ENCODE measurements at places on chromosomes 12 and 14. TPM values are rescaled to one million over a fixed set of nuclear protein-coding genes. Genes with fewer than 3 reads are reported as not detected.

- H3K4me1 ChIP-seq, result peaks cover 7% of the 10 kb centered on the region
- H3K27me3 ChIP-seq, result peaks cover 69% of the 10 kb centered on the region
- H3K4me3 ChIP-seq, result no peak overlapping the region
- H3K36me3 ChIP-seq, result no peaks in the 10 kb centered on the region
These were observed 398.2 kb downstream of the DPF3 start for GRCh38 chr14:72495668-72496067.

GRCh38 chr14:31819281-31819680, 257.8 kb upstream of the ARHGAP5 start:
- peaks cover 14% of the 10 kb centered on the region for H3K36me3 ChIP-seq
- H3K27ac ChIP-seq, result no peak overlapping the region
- H3K4me3 ChIP-seq, result no peak overlapping the region
- H3K4me1 ChIP-seq, result peaks cover 9% of the 10 kb centered on the region

DNA sequence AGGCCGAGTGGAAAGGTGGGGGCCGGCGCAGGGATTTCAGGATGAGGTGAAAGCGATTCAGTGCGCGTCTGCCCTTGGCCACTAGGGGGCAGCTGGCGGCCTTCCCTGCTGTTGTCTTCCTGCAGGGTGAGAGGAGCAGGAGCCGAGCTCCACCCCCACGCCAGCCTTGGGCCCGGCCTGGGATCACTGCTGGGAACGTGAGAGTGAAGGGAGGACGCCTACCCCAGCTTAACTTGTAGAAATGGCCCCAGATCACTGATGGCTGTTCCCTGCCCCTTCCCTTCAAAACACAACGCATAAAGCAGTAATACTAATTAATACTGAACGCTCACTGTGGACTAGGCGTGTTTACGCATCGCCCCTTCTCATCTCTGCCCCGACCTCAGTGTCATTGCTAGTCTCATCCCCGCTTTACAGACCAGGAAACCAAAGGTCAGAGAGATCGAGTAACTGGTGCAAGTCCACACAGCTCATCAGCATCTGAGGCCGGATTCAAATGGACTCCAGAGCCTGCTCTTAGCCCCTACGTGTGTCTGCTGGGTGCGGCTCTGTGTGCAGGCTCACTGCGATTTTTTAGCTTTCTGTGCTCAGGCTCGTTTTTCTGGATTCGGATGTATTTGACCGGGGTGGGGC, 24.3 kb downstream of the MVK start:
- H3K36me3 ChIP-seq, result peaks cover 3% of the 10 kb centered on the region
- peaks cover 6% of the 10 kb centered on the region for H3K4me1 ChIP-seq
- DNase-seq, result peak; percentile 94

- H3K4me3 ChIP-seq, result no peak overlapping the region
- no peak overlapping the region for H3K27ac ChIP-seq
- peaks cover 40% of the 10 kb centered on the region for H3K4me1 ChIP-seq
- peaks cover 1% of the 10 kb centered on the region for H3K36me3 ChIP-seq
These were observed 273.9 kb downstream of the ZFP36L1 start for GRCh38 chr14:68518761-68519670.

DNA sequence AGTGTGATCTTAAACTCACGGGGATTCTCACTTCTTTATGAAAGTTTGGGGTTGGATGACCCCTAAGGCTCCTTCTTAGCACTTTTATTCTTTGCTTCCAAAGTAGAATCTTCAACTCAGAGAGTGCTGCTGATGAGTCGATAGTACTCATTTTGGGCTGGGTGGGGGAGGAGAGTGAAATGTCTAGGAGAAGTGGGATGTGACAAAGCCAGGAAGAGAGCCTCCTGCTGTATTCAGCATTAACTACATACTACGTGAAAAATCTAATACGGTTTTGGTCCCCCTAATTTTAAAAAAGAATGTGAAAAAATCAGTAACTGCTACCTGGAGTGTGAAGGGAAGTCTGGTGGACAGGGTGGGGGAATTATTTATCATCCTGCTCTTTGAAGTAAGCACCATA, 148.3 kb downstream of the SAMD4A start:
- H3K4me1 ChIP-seq, result peaks cover 37% of the 10 kb centered on the region
- no peak for DNase-seq
- H3K27me3 ChIP-seq, result no peaks in the 10 kb centered on the region
- H3K36me3 ChIP-seq, result peaks cover 2% of the 10 kb centered on the region
- no peak overlapping the region for H3K27ac ChIP-seq
- H3K4me3 ChIP-seq, result no peak overlapping the region

DNA sequence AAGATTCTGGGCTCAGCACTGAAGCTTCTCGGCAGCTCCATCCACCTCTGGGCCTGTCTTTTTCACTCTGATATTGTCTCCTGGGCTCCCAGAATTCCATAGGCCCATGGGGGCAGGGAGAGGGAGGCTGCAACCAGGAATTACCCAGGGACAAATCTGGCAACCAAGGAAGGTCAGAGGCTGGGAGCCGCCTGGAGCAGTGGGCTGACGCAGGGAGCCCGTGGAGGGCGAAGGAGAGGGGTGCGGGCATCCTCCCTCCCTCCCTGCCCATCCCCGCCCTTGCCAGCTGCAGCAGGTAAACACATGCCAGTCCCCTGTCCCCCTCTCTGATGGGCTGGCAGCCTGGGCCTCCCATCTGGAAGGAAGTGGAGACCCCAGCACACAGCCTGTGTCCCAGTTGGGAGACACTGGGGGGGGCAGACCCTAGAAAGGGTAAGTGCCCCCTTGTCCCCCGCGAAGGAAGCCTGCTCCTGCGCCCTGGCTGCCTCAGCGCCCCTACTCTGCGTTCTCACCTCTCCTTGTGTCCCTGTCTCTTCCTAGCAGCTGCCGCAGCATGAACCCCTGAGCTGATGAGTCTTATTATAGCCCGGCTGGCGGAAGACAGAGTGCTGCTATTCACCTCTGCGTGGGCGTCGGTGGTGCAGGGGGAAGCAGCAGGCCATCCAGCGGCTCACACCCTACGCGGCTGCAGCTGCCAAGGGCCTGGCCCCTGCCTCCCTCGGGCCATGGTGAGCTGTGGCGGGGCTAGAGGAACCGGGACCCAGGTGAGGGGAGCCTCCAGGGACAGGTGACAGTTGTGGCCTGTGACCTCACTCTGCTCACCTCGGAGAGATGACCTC, 6.7 kb downstream of the LRTM2 start:
- peaks cover 5% of the 10 kb centered on the region for H3K4me1 ChIP-seq
- no peak overlapping the region for H3K4me3 ChIP-seq
- no peak overlapping the region for H3K27ac ChIP-seq
- H3K27me3 ChIP-seq, result peaks cover 31% of the 10 kb centered on the region
- no peaks in the 10 kb centered on the region for H3K36me3 ChIP-seq

GRCh38 chr12:62724947-62725451, 210.0 kb downstream of the PPM1H start:
- no peaks in the 10 kb centered on the region for H3K27me3 ChIP-seq
- DNase-seq, result no peak
- peaks cover 15% of the 10 kb centered on the region for H3K36me3 ChIP-seq
- H3K4me1 ChIP-seq, result peaks cover 83% of the 10 kb centered on the region
- peak overlapping the region; percentile 91 for H3K27ac ChIP-seq

- H3K4me1 ChIP-seq, result no peaks in the 10 kb centered on the region
- H3K27me3 ChIP-seq, result no peaks in the 10 kb centered on the region
- H3K36me3 ChIP-seq, result no peaks in the 10 kb centered on the region
- H3K4me3 ChIP-seq, result no peak overlapping the region
- DNase-seq, result no peak
- H3K27ac ChIP-seq, result no peak overlapping the region
These were observed 180.0 kb downstream of the NPAS3 start for GRCh38 chr14:33118668-33119067.

DNA sequence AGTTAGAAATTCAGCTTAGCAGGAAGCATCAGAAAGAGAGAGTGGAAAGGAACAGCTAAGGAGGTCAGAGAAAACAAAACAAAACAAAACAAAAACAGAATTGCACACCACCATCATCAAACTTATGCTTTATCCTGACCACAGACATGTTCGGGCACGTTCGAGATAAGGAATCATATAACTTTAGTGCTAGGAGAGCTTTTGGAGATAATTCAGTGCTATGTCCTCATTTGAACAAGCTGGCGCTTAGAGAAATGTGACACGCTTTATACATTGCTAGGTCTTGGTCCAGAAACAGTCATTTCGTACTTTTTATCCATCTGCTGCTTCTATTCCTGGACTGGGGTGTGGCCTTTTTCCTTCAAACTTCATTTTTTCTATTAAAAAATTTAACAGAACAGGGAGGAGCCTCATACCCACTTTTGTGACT, 213.1 kb downstream of the PTPRO start:
- H3K27ac ChIP-seq, result no peak overlapping the region
- no peaks in the 10 kb centered on the region for H3K27me3 ChIP-seq
- no peaks in the 10 kb centered on the region for H3K36me3 ChIP-seq
- no peak overlapping the region for H3K4me3 ChIP-seq
- H3K4me1 ChIP-seq, result peaks cover 36% of the 10 kb centered on the region

GRCh38 chr14:44497148-44497547, 9.9 kb downstream of the FSCB start:
- no peaks in the 10 kb centered on the region for H3K4me1 ChIP-seq
- no peak overlapping the region for H3K4me3 ChIP-seq
- no peaks in the 10 kb centered on the region for H3K36me3 ChIP-seq
- H3K27me3 ChIP-seq, result no peaks in the 10 kb centered on the region
- no peak overlapping the region for H3K27ac ChIP-seq
- no peak for DNase-seq

DNA sequence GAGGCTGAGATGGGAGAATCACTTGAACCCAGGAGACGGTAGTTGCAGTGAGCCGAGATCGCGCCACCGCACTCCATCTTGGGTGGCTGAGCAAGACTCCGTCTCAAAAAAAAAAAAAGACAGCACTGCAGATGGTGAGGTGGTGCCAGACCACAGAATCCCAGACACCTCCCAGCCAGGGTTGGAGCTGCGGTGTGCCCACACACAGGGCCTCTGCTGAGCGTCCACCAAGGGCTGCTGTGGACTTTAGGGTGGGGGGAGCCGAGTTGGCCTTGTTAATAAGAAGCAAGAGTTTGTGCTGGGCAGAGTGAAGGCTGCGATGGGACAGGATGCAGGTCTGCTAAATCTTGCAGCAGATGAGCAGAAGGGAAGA, 14.2 kb downstream of the KMT5A start:
- no peak overlapping the region for H3K4me3 ChIP-seq
- peaks cover 31% of the 10 kb centered on the region for H3K36me3 ChIP-seq
- no peaks in the 10 kb centered on the region for H3K27me3 ChIP-seq
- no peak overlapping the region for H3K27ac ChIP-seq

GRCh38 chr14:47507861-47508260, 167.5 kb downstream of the MDGA2 start:
- no peaks in the 10 kb centered on the region for H3K4me1 ChIP-seq
- no peak overlapping the region for H3K27ac ChIP-seq
- no peak overlapping the region for H3K4me3 ChIP-seq

DNA sequence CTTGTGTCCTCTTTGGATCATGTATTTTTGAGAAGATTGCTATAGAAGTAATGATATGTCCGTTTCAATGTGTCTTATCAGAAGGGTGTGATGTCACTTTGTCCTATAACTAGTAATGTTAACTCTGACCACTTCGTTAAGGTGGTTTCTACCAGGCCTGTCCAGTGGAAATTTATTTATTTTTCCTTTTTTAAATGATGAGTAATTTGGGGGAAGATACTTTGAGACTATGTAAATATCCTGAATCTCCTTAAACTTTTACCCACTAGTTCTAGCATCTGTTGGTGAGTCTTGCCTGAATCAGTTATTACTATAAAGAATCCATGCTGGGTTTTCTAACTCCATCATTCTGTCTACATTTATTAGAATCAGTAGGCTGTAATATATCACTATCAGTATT, 15.3 kb downstream of the EP400 start:
- no peak overlapping the region for H3K27ac ChIP-seq
- no peaks in the 10 kb centered on the region for H3K27me3 ChIP-seq
- DNase-seq, result no peak
- no peak overlapping the region for H3K4me3 ChIP-seq
- peaks cover 15% of the 10 kb centered on the region for H3K36me3 ChIP-seq

DNA sequence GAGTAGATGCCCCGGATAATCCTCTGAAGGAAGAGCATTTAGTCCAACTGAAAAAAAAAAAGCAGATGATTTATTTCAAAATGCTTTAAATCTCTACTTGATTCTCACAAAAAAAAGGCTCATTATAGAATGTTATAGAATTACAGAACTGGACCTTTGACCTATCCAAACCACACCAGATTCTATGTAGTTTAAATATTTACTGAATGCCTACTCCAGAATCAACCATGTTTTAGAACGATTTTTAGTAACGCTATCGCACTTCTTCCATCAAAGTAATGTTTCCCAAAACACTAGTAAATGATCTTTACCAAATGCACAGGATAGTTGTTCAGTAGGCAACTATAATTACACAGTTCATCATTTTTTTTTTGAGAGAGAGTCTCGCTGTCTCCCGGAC, 2.6 kb downstream of the RPS29 start:
- peak overlapping the region; percentile 34 for H3K27ac ChIP-seq
- H3K4me1 ChIP-seq, result peaks cover 37% of the 10 kb centered on the region
- H3K27me3 ChIP-seq, result no peaks in the 10 kb centered on the region
- peaks cover 32% of the 10 kb centered on the region for H3K36me3 ChIP-seq

DNA sequence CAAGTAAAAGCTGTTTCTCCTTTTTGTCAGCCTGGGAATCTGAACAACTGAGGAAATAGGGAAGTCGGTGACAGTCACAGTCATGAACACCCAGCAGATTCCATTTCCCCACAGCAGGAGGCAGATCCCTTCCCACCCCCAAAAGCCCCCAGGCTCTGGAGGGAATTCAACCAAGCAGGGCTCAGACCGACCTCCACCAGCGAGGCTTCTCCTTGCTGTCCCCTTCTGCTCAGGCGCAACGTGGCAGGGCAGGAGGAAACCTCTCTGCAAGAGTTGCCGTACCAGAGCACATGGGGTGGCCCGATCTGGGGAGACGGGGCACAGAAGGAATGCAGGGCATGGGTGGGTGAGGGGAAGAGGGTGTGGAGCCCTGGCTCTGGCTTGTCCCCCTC, 319 bp downstream of the GALNT6 start:
- peak overlapping the region; percentile 34 for H3K27ac ChIP-seq
- no peaks in the 10 kb centered on the region for H3K36me3 ChIP-seq
- DNase-seq, result no peak
- H3K27me3 ChIP-seq, result no peaks in the 10 kb centered on the region
- H3K4me3 ChIP-seq, result peak overlapping the region; percentile 79

DNA sequence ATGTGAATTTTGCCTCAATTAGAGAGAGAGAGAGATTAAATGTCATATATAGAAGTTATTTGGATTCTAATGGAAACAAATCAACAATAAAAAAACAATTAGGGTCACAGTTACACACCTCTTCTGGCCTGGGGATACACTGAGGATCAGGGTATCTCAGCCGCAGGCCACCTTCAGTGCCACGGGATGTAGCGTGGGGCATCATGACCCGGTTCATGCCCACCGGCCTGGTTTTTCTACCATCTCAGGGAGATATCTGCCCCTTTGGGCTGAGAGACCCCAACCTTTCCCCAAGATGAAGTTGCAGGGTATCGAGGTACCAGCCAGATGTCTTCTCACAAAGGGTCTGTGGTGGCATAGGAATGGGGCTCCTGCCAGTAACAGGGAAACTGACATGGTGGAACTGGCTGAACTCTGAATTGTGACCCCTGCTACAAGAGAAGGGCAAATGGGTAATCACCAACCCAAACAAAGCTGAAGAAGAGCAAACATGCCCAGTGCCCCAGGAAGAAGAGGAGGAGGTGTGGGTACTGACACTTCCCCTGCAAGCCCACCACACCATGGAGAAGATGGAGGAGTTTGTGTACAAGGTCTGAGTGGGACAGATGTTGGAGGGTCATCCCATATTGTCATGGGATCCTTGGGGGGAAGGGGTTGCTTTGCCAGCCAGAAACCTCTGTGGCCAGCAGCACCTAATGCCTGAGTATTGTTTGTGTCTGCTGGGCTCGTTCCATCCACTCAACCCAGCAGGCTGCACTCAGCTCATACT, 19.5 kb downstream of the SERPINA3 start:
- no peak for DNase-seq
- no peaks in the 10 kb centered on the region for H3K4me1 ChIP-seq
- no peak overlapping the region for H3K27ac ChIP-seq
- no peaks in the 10 kb centered on the region for H3K36me3 ChIP-seq
- no peak overlapping the region for H3K4me3 ChIP-seq

Gene RPS6KL1
- 0.65 TPM for total RNA-seq

Gene PLEK2
- not detected for total RNA-seq

Gene DLGAP5
- 11.5 TPM for total RNA-seq

Gene LDHB
- 636 TPM for total RNA-seq

Gene KLRG1
- total RNA-seq, result not detected

Gene TSPAN8
- total RNA-seq, result not detected
